Stimulated activated CD8-positive, alpha-beta memory T cell treated with anti-CD3 and anti-CD28 coated beads, Interleukin-4, amount 100 ng/mL, for 1 hour (primary cell): ENCODE measurements at places on chromosomes 7 and 10.
A peak's percentile ranks its signal among the peaks of the same experiment; 100 is the strongest.

- no peak for DNase-seq
Observed at GRCh38 chr7:132211971-132212370, 364.3 kb downstream of the PLXNA4 start.

GRCh38 chr10:71401056-71401455 lies 4.3 kb downstream of the CDH23 start:
- no peak for DNase-seq

- DNase-seq, result no peak
Observed at GRCh38 chr10:49243610-49244283, 55.2 kb upstream of the C10orf71 start.

- DNase-seq, result no peak
Observed at GRCh38 chr10:129912986-129913695, 50.9 kb downstream of the EBF3 start.

- no peak for DNase-seq
Observed at GRCh38 chr10:73591935-73592699, 975 bp upstream of the USP54 start.

- DNase-seq, result no peak
Observed at GRCh38 chr10:70445718-70446657, 4.5 kb upstream of the NODAL start.

- DNase-seq, result peak; percentile 36
Observed at GRCh38 chr7:150322833-150323681, at the start of the genes ACTR3C and LRRC61. TSS of gene ACTR3C (minus strand) at chr7:150323545. CDS start at chr7:150295296, 28,249 bp downstream. TSS of gene LRRC61 (plus strand) at chr7:150323355. CDS start at chr7:150336862, 13,507 bp downstream.

- no peak for DNase-seq
Observed at GRCh38 chr7:73582664-73583202, 4.4 kb upstream of the TBL2 start.

GRCh38 chr7:114997487-114998404 lies 75.9 kb downstream of the MDFIC start:
- no peak for DNase-seq

DNA sequence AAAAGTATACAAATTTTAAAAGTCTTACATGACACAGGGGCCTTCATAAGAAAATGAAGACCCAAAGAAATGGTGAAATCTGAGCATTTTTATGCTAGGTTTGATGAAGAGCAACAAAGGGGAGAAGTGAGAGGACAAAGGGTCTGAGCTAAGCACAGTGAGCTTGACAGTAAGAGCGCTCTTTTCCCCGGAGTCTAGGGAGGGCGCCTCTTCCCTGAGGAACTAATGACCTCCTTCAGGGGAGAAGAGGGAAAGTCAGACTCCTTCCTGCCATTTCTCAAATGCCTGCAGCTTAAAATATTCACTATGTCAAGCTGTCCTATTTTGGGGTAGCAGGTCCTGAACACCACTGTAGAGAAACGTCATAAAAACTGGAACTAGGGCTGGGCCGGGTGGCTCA lies 18.1 kb upstream of the PAXIP1 start:
- no peak for DNase-seq

- DNase-seq, result no peak
Observed at GRCh38 chr10:52488606-52489485, 174.8 kb downstream of the DKK1 start.

GRCh38 chr7:127872122-127872521 lies 159.1 kb downstream of the LRRC4 start:
- no peak for DNase-seq

- DNase-seq, result no peak
Observed at GRCh38 chr7:100971111-100972001, 2.0 kb downstream of the MUC12 start.

GRCh38 chr7:151484971-151485707 lies 34.6 kb downstream of the RHEB start:
- DNase-seq, result no peak

DNA sequence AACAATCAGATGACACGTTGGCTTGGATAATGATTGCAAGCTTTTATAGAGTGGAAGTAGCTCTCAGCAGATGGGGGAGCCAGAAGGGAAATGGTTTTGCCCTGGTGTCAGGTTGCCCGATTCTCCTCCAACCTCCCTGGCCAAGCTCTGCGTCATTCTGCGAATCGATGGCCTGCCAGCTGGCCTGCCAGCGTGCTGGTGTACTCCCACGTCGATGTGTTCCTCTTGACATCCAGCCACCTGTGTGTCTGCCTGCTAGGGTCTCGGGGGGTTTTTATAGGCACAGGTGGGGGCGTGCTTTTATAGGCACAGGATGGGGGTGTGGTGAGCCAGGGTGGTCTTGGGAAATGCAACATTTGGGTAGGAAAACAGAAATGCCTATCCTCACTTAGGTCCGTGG lies 4.6 kb downstream of the NET1 start:
- DNase-seq, result no peak

DNA sequence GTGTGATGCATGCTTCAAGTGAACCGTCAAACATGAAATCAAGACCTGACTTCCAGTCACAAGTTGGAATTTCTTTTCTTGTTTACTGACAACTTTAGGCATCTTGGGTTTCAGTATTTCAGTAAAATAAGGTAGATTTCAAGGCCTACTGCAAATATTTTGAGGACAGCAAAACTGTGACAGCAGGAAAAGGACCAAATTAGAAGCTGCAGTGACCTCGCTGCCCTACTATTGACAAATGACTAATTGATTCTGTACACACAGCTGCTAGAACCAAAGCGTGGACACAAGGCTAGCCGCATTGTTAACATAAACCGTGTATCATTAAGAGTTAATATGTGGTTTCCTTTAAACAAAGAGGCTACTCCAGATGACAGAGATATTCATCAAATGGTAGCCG lies 105.7 kb upstream of the SEC61G start:
- DNase-seq, result no peak

DNA sequence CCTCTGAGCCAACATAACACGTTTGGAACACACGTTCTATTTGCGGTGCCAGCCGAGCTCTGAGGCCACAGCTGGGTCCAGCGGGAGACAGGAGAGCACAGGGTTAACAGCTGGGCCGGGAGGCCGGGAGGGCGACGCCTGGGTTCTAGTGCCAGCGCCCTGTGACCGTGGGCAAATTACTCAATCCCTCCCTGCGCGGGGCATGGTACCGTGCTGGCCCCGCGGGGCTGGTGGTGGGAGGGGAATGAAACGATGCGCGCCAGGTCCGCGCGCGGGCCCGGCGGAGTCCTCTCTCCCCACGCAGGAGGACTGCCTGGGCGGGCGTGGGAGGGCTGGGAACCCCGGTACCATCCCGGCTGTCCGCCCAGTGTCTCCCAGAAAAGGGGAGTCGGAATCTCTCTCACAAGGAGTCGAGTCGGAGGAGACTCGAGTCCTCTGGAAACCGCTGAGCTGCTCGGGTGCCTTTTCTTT lies 30.4 kb downstream of the LEP start:
- DNase-seq, result no peak

GRCh38 chr10:107433605-107434004 lies 269.1 kb upstream of the SORCS1 start:
- no peak for DNase-seq

GRCh38 chr7:16970732-16971482 lies 89.1 kb upstream of the AGR3 start:
- no peak for DNase-seq

- DNase-seq, result no peak
Observed at GRCh38 chr7:30799206-30799975, 28.2 kb downstream of the MINDY4 start.

GRCh38 chr7:122260336-122260735 lies 44.2 kb downstream of the FEZF1 start:
- DNase-seq, result no peak

DNA sequence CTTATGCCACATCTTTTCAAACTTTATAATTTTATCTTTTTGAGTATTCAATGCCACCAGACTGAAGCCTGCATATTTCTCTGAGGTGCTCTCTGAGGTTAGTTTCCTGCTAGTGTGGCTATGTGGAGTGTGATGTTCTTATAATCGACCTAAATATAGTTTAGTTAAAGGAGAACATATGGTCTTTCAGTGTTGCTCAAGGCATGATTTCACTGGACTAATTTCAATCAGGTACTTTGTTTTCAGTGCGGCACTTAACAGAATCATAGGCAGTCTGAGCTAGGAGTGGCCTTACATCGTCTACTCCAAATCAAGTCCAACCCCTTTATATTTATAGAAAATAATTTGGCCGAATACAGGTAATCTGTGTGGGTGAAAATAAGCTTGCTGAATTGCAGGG lies 134.2 kb downstream of the NXPH1 start:
- DNase-seq, result no peak

DNA sequence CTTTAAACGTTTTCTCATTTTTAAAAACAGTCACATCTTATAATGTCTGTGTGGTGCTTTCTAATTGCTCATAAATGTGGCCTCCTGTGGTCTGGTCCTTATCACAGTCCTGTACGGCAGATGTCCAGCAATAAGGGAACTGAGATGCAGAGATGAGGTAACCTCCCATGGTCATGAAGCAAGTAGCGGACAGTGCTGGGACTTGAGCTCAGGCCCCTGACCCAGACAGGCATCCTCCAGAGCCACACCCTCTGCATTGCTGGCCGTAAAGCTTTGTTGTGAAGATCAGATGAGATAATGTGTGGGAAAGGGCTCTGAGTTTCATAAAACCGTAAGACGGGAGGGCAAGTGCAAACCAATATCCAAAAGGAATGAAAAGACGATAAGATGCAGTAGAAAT lies 48.2 kb downstream of the DYNC2I1 start:
- no peak for DNase-seq

DNA sequence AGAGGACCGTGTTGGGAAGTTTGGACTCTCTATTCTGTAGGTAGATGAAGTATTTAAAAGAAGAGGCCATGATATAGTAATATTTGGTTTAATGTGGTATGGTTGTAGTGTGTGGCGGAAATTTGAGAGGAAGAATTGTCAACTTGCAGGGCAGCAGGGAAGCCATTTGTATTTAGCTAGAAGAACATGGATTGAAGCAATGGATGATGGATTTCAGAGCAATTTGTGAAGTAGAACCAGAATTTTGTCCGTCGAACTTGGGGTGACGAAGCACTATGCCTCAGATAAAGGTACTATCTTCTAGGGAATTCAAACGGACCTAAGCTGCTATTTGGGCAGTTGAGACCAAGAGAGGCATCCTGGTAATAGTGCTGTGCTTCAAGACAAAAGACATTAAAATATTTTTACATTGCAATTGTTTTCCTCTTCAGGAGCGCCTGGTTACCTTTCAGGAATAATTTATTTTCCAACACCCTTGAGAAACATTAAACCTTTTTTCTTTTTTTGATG lies 615 bp upstream of the WBP1L start:
- DNase-seq, result no peak

GRCh38 chr10:113135025-113135424 lies 185.0 kb downstream of the TCF7L2 start:
- no peak for DNase-seq

- no peak for DNase-seq
Observed at GRCh38 chr7:66454600-66455225, 174.0 kb upstream of the KCTD7 start.

GRCh38 chr10:36475746-36476145 lies 649.7 kb upstream of the ANKRD30A start:
- DNase-seq, result no peak

GRCh38 chr10:43273543-43273942 lies 6.7 kb upstream of the RASGEF1A start:
- DNase-seq, result no peak

DNA sequence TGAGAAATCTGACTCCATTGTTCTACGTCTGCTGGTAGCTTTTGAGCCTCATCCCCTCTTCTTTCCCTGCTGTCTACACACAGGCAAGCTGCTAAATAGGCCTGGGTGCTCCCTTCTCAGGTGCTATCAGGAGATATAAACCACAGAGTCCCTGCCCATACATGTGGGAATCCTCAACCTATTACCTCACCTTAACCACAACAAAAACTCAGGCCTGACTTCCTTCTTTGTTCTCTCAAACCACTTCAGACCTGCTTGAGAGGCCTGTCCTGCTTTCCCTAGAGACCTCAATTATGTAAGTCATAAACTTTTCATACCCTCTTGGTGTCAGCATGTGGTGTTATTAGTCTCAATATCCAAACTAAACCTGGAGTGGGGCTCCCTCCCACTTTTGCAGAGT lies 75.0 kb upstream of the MAGI2 start:
- no peak for DNase-seq

GRCh38 chr7:155644971-155645509 lies 579 bp downstream of the RBM33 start:
- DNase-seq, result peak; percentile 2

GRCh38 chr10:427761-428519 lies 261.5 kb downstream of the DIP2C start:
- DNase-seq, result no peak

DNA sequence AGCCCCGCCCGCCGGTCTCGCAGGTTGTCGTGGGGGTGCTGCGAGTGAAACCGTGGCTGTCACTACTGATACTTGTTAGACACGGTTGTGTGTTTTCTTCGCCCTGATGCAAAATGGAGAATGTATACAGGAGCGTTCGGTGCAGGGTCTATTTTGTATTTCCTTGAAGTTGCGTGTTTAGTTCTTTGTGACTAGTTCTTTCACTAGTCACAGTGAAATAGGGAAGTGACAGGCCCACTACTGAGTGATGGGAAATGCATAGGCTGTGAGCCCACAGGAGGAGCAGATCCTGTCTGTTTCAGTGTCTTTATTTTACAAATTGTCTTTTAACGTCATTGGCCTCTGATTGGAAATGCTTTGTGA lies 675 bp downstream of the ABRAXAS2 start:
- no peak for DNase-seq

- DNase-seq, result no peak
Observed at GRCh38 chr7:51613911-51614357, 297.3 kb upstream of the COBL start.

- DNase-seq, result no peak
Observed at GRCh38 chr10:117240621-117241529, at the start of gene SLC18A2. TSS of gene SLC18A2 (plus strand) at chr10:117241114. CDS start at chr10:117241694, 580 bp downstream.

- no peak for DNase-seq
Observed at GRCh38 chr10:114628106-114628505, 30.0 kb downstream of the ABLIM1 start.

GRCh38 chr7:5429253-5429856 lies 5.7 kb upstream of the TNRC18 start:
- DNase-seq, result no peak

- DNase-seq, result no peak
Observed at GRCh38 chr7:153034791-153035190, 275.2 kb downstream of the ACTR3B start.

GRCh38 chr7:196283-196682 lies 3.9 kb downstream of the FAM20C start:
- no peak for DNase-seq

- DNase-seq, result no peak
Observed at GRCh38 chr10:99403674-99404073, 26.8 kb downstream of the GOT1 start.

- no peak for DNase-seq
Observed at GRCh38 chr7:81150951-81151361, 232.1 kb upstream of the SEMA3C start.

DNA sequence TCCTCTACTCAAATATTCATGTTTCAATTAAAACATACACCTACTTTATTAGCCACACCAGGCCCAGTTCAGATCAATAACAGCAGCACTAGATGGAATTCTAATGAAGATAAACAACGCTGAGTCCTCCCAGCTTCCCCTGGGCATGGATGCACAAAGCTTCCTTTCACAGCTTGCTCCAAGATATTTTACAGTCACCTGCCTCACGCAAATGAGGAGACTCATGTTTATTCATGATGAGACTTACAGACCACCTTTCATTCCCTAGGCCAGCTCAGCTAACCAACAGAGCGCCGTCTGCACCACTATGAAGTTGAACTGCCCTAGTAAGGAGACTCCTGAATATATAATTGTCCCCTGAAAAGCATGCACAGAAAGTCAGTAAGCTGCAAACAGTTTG lies 283.0 kb upstream of the AOAH start:
- no peak for DNase-seq

- no peak for DNase-seq
Observed at GRCh38 chr10:94626476-94626875, 57.1 kb upstream of the CYP2C18 start.

- no peak for DNase-seq
Observed at GRCh38 chr7:113071465-113071864, 15.2 kb downstream of the GPR85 start.
